ENCODE measurements at places on chromosomes 5 and 9.

- no peak for DNase-seq
Measured at GRCh38 chr5:128844354-128844923, 120.8 kb upstream of the SLC27A6 start.

DNA sequence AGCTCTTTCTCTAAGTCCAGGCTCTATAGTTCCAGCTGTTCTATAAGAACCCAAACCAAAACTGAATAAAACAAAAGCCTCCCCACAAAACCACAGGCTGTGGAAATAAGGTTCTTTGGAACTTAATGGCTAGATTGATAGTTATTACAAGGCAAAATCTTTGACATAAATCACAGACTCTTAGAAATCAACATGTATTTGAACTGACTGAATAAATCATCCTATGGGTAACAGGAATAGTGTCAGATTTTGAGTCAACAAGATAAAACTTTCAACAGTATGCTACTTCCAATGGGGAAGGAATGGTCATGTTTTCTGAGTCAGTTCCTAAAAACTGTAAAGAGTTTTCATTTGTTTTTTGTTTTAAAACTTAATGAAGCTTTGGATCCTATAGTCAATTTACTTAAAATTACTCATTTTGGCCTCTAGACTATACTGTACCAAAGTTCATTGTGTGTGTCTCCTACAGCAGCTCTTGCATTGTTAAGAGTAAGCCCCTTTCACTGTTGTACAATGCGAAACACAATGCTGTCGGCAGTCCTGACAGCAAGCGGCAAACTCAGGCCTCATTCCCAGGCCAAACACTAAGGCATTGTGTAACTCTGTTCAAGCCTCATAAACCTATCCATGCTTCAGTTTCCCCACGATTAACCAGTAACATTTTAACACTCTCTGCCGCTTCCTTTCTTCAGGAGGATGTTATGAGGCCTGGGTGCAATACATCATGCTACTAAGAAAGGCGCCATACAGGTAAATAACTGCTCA, 134.1 kb downstream of the ARL15 start:
- no peak for DNase-seq

GRCh38 chr9:84759300-84759750, 89.8 kb downstream of the NTRK2 start:
- no peak for DNase-seq

- no peak for DNase-seq
Measured at GRCh38 chr5:594226-594860, 17.8 kb upstream of the CEP72 start.

GRCh38 chr9:86598411-86599239, 244.4 kb upstream of the TUT7 start:
- DNase-seq, result no peak
